NCI-H1694 (cell line): ENCODE measurements at places on chromosomes 4 and X.
A peak's percentile ranks its signal among the peaks of the same experiment; 100 is the strongest.

DNA sequence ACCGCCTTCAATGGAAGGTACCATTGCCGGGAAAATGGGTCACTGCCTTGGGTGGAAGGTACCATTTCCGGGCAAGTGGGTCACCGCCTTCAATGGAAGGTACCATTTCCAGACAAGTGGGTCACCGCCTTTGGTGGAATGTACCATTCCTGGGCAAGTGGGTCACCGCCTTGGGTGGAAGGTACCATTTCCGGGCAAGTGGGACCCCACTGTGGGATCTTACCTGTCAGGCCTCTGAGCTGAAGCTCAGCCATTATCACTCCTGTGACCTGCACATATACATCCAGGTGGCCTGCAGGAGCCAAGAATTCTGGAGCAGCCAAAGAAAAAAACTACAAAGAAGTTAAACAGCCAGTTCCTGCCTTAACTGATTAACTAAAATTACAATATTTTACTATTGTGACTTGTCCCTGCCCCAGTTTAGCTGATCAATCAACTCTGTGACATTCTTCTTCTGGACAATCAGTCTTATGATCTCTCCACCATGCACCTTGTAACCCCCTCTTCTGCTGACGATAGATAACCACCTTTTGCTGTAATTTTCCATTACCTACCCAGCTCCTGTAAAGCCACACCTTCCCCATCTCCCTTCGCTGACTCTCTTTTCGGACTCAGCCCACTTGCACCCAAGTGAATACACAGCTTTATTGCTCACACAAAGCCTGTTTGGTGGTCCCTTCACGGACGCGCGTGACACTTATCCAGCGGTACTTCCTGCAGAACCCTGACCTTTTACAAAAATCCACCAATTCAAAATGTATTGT is 313.2 kb downstream of the DHRSX start:
- no peak for DNase-seq

DNA sequence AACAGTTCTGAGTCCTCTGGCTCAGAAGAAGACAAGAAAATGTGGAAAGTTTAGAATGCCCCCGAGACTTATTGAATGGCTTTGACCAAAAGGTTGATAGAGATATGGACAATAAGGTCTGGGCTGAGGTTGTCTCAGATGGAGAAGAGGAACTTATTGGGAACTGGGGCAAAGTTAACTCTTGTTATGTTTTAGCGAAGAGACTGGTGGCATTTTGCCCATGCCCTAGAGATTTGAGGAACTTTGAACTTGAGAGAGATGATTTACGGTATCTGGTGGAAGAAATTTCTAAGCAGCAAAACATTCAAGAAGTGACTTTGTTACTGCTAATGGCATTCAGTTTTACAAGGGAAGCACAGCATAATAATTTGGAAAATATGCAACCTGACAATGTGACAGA is 1549.3 kb upstream of the ADGRL3 start:
- DNase-seq: no peak

GRCh38 chrX:133215747-133216146 is 2.4 kb downstream of the TFDP3 start:
- DNase-seq: no peak

DNA sequence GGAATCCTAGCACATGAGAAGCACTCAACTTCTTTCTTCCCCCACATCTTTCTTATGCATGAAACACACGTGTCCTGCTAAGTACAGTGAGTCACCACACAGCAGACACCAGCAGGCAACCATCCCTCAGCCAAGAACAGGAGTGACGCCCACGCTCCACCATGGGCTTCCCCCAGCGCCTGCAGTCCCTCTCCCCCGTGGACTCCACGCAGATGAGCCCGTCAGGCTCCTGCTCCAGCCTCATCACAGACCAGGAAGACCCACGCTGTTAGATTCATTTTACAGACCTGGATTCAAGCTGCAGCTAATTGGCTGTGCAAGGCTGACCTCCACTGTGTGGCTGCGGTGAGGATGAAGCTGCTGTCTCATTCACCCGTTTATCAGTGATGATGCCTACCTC is 16.7 kb downstream of the HMX1 start:
- DNase-seq: no peak

- no peak for DNase-seq
Observed at GRCh38 chrX:135295944-135296305, 13.4 kb upstream of the ETDC start.

- DNase-seq: no peak
Observed at GRCh38 chrX:154370300-154371016, 4.0 kb downstream of the FLNA start.

GRCh38 chr4:75723163-75724065 is 963 bp upstream of the USO1 start:
- peak; percentile 37 for DNase-seq

DNA sequence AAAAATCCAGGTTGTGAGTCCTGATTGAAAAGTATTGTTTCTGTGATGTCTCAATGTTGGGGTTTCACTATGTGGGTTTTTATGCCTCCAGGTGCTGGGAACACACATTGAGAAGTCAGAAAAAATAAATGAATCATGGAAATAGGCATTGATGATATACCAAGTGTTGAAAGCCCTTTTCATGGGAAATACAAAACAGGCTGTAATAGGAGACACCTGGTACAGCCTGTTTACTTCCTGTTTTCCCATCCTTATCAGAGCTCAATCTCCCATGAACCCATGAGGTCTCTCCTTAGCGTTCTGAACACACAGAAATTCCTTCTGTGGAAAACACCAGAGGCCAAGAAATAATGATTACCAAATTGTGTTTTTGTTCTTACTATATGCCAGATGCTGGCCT is 106.3 kb upstream of the BOD1L1 start:
- no peak for DNase-seq

DNA sequence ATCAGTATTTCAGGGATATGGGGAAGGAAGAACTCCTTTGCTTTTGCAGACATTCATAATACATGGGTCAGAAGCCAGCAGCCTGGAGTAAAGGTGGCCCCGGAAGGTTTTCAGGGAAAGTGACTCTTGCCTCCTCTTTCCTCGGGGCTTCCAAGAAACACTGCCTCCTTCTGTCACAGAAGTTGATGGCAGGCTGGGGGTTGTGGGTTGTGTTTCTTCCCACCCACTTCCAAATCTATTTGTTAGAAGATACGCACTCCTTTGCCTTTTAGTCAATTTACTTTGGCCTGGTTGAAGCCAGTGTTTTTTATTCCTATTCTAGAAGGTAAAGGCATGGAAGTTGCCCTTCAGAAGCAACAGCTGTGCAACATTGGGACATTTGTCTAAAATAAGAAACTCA is 19.7 kb downstream of the KIT start:
- DNase-seq: no peak

DNA sequence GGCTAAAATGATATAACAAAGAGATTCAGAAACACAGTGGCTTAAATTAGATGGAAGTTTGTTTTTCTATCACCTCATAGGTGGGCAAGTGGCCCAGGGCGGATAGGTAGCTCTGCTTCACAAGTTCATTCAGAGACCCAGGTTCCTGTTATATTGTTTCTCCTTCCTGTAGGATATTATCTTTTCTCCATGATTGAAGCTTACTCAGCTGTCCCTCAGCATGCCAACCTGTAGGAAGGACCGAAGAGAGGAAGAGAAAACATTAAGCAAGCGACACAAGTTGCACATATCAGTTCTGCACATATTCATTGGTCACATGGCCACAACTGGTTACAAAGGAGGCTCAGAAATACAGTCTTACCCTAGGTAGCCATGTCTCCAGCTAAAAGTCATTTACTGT is 6.9 kb downstream of the KLHL5 start:
- DNase-seq: no peak

- no peak for DNase-seq
Observed at GRCh38 chr4:176289561-176289960, 20.5 kb upstream of the ASB5 start.

GRCh38 chrX:54049801-54050200 is 5.5 kb upstream of the PHF8 start:
- no peak for DNase-seq

GRCh38 chr4:84579403-84579776 is 3.5 kb upstream of the CDS1 start:
- DNase-seq: no peak

- DNase-seq: no peak
Observed at GRCh38 chr4:36133658-36134057, 110.7 kb downstream of the ARAP2 start.

GRCh38 chr4:87014284-87014782 is 79.5 kb downstream of the AFF1 start:
- no peak for DNase-seq

DNA sequence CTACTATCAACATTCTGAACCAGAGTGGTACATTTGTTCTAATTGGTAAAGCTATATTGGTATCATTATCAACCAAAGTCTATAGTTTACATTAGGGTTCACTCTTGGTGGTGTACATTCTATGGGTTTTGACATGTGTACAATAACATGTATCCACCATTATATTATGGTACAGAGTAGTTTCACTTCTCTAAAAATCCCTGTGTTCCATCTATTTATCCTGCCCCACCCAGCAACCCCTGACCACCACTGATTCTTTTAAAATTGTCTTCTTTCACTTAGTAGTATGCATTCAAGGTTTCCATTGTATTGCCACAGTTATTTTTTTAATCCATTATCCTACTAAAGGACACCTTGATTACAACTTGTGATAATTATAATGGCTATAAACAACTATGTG is 15.3 kb upstream of the TMPRSS11D start:
- no peak for DNase-seq

GRCh38 chrX:37871626-37872302 is 24.4 kb upstream of the DYNLT3 start:
- DNase-seq: no peak

DNA sequence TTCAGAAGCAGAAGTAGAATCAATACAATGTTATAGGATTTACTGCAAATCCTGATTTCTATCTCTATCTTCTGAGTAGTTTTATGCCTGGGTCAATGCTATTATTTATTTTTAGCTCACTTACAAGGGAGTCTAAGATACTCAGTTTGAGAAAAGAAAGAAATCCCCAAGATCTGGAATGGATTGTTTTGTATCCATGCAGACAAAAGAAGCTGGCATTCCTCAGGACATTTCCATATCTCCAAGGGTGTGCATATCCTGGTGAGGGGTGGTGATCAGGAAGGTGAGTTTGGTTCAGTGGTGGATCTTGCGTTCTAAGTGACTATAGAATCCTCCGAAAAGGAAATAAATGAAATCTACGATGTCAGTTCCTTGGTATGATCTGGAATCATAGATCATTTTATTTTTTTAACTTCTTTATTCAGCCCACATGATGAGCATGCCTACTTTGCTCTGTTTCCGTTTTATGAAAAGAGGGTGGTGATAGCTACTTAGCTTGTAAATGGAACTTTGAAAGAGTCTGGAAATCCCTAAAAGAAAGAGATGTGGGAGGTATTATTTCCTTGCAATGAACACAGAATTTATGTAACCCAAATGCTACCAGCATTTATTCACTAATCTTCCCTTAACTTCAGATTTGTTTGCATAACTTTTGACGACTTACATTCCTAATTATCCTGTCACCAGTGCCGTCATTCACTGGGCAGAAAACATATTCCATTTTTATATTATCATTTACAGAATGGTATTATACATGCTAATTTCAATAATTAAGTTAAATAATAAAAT is 81.1 kb upstream of the RAPGEF2 start:
- no peak for DNase-seq

GRCh38 chrX:138708268-138708667 is 3.2 kb downstream of the FGF13 start:
- no peak for DNase-seq

DNA sequence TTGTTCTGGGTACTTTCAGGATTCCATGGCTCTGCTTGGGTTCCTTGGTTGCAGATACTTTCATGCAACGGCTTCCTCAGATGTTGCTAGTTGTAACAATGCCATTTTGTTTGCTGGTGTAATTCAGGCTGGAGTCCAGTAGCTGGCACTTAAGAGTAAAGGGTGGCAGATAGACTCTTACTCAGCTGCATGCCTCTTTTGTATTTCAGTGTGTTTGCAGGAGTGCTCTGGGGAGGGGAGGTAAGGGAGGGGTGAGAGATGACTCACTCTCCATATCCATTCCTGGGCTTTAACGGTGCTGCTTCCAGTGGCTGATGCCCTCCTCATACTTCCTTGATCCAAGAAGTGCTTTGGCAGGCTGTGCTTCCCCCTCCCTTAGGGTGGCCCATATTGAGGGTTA is 155.2 kb downstream of the ZNF330 start:
- no peak for DNase-seq

DNA sequence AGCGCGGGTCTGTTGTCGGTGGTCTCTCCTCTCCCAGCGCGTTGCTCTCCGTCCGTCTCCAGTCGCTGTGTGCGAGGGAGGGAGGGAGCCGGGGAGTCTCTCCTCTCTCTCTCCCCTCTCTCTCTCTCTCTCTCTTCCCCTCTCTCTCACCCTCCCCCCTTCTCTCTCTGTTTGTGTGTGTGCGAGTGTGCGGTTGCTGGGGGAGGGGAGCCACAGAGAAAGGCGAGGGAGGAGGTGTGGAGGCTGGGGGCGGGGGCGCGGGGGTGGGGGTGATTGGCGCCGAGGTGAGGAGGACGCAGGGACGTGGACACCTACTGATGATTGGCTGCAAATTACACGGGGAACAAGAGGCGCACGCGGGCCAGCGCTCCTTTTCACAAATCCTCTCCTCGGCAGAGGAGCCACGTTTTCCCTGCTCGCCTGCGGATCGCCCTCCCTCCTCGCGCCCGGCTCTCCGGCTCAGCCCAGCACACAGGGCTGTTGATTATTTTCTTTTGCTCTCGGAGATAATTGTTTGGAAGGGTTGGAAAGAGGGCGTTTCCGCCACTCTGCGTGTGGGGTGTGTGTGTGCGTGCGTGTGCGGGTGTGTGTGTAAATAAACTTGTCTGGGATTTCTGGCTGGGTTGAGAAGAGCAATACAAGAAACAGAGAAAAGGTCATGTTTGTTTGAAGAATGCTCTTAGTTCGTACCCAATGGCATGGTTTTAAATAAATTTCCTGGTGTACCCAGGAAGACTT is at the start of gene CXXC4:
Gene CXXC4, minus strand, starts transcription at position 73 of the 738 bp plus-strand sequence. CDS start 3,092 bp downstream, outside the sequence.
- DNase-seq: peak; percentile 73

- no peak for DNase-seq
Observed at GRCh38 chr4:184309241-184310170, 91.8 kb upstream of the ENPP6 start.

- no peak for DNase-seq
Observed at GRCh38 chrX:105697984-105698781, 124.2 kb upstream of the NRK start.

DNA sequence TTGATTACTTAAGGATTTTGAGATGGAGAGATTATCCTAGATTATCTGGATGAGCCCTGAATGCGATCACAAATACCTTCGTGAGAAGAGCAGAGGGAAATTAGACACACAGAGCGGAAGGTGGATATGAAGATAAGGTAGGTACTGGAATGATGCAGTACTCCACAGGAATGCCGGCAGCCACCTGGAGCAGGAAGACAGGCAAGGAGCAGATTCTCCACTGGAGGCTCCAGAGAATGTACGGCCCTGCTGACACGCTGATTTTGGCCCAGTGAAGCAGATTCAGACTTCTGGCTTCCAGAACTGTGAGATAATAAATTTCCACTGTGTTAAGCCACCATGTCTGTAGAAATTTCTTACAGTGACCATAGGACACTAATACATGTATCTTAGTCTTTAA is 79.4 kb upstream of the PITX2 start:
- no peak for DNase-seq
